GM03348 (cell line): ENCODE measurements at places on chromosomes 13 and 19.

GRCh38 chr19:29090783-29091526 is 122.0 kb downstream of the UQCRFS1 start:
- no peak for DNase-seq

DNA sequence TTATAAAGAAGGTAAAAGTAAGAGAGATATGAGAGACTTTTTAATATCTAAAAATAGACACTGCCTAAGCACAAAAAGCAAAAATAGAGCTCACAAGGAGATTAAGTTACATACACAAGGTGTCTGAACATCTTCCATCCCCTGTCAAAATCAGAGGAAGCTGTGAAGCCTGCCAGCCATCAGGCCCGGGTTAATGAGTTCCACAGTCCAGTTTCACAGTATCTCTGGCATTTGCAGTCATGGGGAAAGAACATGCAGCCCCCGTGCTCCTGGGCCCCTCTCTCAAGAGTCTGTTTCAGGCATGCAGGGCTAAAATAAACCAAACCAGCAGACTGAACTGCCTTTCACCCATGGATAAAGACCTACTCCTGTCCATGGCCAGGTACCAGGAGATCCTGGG is 79.2 kb downstream of the TBC1D4 start:
- DNase-seq: no peak

GRCh38 chr19:3708207-3708931 is at the start of gene TJP3:
Gene TJP3 (plus strand): TSS chr19:3708384. CDS start chr19:3728433, 20,049 bp downstream.
- DNase-seq: peak; percentile 57

DNA sequence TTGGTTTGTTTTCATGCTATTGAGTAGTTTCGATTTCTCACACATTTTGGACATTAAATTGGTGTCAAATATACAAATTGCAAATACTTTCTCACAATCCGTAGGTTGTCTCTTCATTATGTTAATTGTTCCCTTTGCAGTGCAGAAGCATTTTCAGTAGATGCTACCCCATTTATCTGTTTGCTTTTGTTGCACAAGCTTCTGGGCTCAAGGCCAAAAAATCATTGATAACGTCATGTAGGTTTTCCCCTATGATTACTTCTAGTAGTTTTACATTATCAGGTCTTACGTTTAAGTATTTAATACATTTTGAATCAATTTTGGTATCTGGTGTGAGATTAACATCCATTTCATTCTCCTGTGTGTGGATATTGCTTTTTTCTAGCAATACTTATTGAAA is 14.0 kb upstream of the ZNF347 start:
- DNase-seq: no peak

DNA sequence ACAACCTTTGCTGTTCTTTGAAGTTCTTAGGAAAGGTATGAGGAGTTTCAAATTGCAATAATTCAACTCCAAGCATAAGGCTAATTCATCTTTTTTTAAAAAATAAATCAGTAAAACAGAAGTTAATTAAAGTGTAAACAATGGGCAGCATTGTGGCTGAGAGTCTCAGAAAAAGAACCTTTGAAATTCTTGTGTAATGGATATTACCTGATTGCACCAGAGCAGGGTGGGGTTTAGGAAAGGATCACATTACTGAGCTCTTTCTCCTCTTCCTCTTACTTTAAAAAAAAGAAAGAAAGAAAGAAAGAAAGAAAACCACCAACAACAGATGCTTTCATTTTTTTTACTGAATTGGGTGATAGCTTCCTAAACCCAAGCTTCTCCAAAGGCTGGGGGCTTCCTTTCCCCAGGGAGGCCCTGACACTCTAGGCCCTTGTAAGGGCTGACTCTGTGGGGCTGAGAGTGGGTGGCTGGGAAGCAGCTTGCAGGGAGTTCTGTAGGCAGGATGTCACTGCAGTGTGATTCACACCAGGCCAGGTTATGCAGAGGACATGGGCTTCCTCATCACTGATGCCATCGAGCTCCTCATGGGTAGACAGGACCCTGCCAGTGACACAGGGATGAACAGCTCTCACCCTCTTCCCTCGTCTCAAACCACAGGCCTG is 564.5 kb downstream of the FGF9 start:
- peak; percentile 33 for DNase-seq

- no peak for DNase-seq
Observed at GRCh38 chr13:40483601-40484000, 182.8 kb downstream of the FOXO1 start.

DNA sequence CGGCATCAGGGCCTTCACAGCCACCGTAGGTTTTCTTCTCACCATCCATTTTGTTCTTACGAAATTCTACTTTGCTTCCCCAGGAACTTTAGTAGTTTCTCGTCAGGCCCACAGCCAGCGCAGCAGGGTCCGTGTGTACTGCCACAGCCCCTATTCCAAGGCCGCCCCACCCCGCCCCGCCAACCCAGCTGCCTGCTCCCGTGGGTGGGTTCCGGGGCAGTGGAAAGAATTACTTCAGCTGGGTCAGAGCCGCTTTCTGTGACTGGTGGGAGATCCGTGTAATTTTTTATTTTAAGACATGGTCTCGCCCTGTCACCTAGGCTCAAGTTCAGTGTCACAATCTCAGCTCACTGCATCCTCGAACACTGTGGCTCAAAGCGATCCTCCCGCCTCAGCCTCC is 4.2 kb downstream of the OR7D2 start:
- no peak for DNase-seq

- no peak for DNase-seq
Observed at GRCh38 chr19:19192910-19193423, 909 bp downstream of the RFXANK start.

GRCh38 chr19:47312366-47313006 is 2.8 kb downstream of the C5AR1 start:
- DNase-seq: no peak

GRCh38 chr13:113034451-113035212 is 65.6 kb downstream of the MCF2L start:
- peak; percentile 92 for DNase-seq

GRCh38 chr13:110388108-110388943 is 81.2 kb downstream of the COL4A2 start:
- DNase-seq: peak; percentile 64

DNA sequence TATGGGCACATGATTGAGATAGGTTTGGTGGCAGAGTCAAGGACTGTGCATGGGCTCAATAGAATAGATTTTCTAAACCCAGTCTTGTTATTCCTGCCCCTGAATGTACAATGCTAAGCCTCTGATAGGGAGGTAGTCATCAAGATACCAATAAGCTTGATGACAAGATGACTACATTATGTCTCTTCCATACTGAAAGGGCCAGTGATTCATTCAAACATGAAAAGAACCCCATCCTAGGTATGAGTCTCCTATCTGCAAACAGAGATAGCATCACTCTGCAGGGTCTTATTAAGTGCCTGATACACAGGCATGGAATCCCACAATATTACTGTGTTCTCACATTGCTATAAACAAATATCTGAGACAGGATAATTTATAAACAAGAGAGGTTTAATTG is 40.3 kb upstream of the UFM1 start:
- DNase-seq: no peak

DNA sequence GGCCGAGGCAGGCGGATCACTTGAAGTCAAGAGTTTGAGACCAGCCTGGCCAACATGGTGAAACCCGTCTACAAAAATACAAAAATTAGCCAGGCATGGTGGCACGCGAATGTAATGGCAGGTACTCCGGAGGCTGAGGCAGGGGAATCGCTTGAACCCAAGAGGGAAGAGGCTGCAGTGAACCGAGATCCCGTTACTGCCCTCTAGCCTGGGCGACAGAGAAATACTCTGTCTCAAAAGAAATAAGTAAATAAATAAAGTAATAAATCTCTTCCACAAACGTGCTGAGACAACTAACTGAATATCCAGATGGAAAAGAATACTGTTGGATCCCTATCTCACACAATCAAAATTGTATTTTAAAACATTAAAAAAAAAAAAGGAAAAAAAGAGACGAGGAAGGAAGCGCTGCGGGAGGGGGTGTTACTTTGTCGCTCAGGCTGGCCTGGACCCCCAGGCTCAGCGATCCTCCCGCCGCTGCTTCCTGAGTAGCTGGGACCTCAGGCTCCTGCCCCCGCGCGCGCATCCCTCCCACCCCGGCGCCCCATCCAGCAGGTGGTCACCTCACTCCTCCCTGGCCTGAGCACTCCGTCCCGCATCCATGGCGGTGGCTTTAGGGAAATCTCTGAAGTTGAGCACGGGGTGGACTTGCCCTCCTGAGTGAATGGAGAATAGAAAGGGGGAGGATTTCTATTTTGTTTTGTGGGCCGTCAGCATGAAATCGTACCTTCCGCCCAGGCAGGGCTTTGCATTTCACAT is 628 bp upstream of the ZNF813 start:
- peak; percentile 23 for DNase-seq

DNA sequence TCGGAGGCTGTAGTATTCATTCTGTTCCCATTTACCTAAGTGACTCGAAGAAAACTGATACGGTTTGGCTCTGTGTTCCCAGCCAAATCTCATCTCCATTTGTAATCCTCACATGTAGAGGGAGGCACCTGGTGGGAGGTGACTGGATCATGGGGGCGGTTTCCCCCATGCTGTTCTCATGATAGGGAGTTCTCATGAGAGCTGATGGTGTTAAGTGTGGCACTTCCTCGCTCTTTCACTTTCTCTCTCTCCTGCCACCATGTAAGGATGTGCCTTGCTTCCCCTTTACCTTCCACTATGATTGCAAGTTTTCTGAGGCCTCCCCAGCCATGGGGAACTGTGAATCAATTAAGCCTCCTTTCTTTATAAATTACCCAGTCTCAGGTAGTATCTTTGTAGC is 23.5 kb downstream of the SLAIN1 start:
- no peak for DNase-seq

- DNase-seq: peak; percentile 9
Observed at GRCh38 chr13:95552539-95553441, at the start of gene CLDN10. Gene CLDN10 (plus strand): TSS chr13:95552720. CDS start chr13:95552754, 34 bp downstream.

DNA sequence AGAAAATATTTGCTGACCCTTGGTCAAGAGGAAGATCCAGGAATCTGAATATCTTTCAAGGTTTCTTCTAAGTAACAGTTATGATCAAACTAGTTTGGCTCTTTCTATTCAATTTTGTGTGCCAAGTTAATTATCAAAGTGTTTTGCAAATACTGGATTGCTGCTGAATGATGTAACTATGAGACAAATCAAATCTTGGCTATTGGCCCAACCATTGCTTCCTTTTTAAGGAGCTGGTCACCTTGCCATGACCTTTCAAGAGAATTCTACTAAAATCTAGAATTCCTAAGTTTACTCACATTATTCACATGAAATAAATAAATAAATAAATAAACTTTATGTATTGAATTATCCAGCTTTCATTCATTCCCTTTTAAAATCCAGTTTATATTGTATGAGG is 371.8 kb downstream of the SLITRK6 start:
- no peak for DNase-seq

DNA sequence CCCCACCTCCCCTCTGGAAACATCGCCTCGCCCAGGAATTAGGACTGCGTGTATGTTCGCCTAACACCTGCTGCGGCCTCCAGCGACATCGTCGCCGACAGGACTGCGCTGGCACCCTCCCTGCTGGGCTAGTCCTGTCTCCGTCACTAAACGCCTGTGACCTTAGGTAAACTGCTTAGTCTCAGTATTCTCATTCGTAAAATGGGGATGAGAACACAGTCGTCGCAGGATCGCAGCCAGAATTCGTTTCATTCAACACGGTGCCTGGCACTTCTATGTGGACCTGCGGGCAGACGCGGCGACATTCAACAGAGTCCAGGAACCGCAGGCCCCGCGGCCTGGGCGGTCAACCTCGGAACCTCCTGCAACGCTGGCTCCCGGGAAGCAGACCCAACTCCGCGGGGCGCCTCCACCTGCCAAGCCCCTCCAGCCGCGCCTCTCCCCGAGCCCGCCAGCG is 485 bp downstream of the CRYL1 start:
- DNase-seq: peak; percentile 24

GRCh38 chr13:72316716-72317115 is 410.7 kb downstream of the MZT1 start:
- no peak for DNase-seq

DNA sequence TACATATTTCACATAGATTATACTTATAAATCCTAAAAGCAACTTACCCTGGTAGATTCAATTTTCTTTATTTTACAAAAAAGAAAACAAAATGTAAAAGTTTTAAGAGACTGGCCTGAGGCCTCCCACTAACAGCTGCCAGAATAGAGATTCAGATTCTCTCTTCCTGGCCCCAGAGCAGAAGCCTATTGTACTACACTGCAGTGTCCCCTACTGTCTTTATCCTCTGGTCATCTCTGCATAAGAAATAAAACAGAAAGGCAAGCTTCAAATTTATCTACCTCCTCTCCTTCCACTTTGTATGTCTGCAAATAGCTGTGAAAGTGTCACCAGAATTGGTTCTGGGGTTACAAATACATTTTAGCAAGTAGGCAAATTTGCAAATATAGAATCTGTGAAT is 1004.1 kb upstream of the PCDH9 start:
- DNase-seq: no peak

- no peak for DNase-seq
Observed at GRCh38 chr13:75145927-75146326, 336.0 kb downstream of the TBC1D4 start.

- no peak for DNase-seq
Observed at GRCh38 chr13:19781526-19781925, 1.2 kb downstream of the PSPC1 start.

DNA sequence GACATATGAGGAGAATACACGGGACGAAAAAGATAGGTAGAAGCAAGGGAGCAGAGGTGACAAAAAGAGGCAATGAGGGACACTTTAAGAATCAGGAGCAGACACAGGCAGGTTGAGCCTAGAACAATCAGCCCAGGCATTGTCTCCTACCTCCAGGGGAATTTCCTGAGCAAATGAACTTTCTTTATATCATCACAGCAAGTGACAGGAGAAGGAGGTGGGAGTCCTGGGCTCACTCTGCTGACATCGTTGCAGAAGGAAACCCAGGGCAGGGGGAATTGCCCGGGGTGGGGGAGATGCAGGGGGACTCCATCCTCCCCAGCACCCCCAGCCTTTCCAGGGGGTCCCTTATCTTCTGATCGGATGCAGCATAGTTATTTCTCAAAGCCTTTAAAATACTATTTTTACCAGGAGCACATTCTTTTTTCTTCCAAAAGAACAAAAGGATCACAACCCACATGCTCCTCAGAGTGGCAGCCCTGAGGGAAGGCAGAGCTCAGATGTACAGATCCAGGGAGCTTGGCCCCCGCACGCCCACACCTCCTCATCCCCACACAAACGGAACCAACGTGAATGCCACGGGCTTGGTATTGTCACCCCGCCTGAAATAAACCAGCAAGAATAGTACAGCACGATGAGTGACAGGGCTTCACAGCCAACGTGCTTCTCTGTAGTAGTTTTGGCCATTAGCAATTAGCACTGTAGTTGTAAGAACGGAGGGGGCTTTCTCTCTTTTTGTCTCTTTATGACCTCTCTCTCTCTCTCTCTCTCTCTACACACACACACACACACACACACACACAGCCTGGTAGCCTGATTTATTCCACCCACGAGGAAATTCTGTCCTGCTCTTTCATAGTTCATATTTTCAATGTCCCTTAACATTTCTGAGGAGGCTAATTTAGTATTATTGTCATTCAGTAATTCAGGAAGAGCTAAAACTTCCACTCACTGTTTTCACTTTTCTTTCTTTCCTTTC is 169.5 kb upstream of the UBL3 start:
- no peak for DNase-seq
